Nephron progenitor cell (in vitro differentiated cells): ENCODE measurements at places on chromosomes 16 and 17.

GRCh38 chr17:82370471-82371332 lies 863 bp upstream of the UTS2R start:
- DNase-seq, result no peak

DNA sequence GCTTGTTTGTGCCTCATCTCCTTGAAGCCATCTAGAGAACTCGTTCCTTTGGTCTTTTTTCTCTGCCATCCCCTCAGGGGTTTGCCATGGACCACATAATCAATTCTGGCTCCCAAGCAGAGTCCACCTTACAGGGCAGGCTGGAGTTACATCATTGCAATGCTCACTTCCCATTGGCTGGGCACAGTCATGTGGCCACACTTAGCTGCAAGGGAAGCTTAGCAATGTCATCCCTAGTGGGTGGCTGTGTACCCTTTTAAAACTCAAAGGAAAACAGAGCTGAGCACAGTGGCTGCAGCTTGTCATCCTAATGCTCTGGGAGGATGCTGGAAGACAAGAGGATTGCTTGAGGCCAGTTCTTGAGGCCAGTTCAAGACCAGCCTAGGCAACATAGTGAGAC lies 41.9 kb upstream of the POLR3E start:
- DNase-seq, result no peak

GRCh38 chr16:76176616-76177015 lies 100.6 kb upstream of the CNTNAP4 start:
- no peak for DNase-seq

DNA sequence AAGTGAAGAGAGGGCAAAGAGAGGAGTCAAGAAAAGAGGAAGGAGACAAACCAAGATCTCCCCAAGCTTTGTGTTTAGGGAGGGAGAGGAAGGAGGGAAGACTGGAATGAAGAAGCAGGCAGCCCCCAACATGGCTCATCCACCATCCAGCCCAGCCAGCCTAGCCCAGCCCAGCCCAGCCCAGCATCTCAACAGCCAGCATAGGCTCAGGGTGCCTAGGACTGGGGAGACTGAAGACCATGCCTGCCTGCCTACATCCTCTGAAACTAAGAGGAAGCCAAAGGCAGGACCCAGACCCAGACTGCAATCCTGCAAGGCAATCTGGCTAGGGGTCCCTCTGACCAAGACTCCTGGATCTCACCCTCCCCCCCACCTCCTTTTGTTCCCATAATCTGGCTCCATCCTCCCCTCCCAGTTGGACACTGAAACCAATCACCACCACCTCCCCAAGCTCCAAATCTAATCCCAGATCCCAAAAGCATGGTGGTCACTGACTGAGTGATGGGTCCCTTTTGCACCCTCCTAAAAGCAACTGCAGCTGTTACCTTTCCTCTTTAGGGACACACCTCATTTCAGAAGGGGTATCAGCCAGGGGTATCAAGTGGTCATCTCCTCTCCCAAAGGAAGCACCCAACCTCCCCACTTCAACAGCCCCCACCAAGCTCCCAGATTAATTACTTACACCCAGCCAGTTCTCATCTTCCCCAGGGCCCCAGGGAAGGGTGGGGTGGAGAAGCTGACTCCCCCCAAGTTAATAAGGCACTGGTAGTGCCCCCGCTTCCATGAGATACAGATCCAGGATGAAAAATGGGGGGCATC lies 1.2 kb downstream of the HDAC5 start:
- DNase-seq, result no peak

- DNase-seq, result peak; percentile 98
These were observed at the start of gene PFAS for GRCh38 chr17:8248751-8249607. TSS of gene PFAS (plus strand) at chr17:8249289. CDS start at chr17:8253938, 4,649 bp downstream.

- DNase-seq, result no peak
These were observed 100.5 kb downstream of the NF1 start for GRCh38 chr17:31195305-31195704.

GRCh38 chr17:142876-143784 lies 5.8 kb downstream of the SCGB1C2 start:
- no peak for DNase-seq

- no peak for DNase-seq
These were observed 1.6 kb upstream of the ETV4 start for GRCh38 chr17:43547659-43548256.

DNA sequence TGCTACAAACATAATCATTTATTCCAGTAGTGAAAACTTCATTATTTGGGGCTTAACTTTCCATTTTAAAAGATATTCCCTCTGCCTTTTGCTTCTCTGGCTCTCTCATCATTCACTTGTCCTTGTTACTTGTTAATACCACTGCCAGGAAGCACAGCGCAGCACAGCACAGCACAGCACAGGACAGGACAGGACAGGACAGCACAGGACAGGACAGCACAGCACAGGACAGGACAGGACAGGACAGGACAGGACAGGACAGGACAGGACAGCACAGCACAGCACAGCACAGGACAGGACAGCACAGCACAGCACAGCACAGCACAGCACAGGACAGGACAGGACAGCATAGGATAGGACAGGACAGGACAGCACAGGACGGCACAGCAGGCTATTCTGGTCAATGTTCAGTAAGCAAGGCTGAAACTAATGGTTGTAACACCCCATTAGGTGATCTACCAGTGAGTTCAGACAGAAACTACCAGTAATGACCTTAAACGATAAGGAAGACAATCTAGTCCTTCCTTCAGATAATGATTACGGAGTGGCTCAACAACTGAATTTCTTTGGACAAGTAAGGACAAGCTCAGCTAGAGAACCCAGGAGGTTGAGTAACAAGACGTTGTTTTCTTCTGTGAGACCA lies 31.9 kb downstream of the COG1 start:
- DNase-seq, result no peak

- no peak for DNase-seq
These were observed 55.8 kb downstream of the NEUROD2 start for GRCh38 chr17:39551879-39552278.

- no peak for DNase-seq
These were observed 50.1 kb downstream of the XPO6 start for GRCh38 chr16:28161626-28162025.

- no peak for DNase-seq
These were observed 33.4 kb upstream of the ACSF3 start for GRCh38 chr16:89060207-89060794.

GRCh38 chr17:77827511-77827910 lies 131.0 kb upstream of the TNRC6C start:
- no peak for DNase-seq

DNA sequence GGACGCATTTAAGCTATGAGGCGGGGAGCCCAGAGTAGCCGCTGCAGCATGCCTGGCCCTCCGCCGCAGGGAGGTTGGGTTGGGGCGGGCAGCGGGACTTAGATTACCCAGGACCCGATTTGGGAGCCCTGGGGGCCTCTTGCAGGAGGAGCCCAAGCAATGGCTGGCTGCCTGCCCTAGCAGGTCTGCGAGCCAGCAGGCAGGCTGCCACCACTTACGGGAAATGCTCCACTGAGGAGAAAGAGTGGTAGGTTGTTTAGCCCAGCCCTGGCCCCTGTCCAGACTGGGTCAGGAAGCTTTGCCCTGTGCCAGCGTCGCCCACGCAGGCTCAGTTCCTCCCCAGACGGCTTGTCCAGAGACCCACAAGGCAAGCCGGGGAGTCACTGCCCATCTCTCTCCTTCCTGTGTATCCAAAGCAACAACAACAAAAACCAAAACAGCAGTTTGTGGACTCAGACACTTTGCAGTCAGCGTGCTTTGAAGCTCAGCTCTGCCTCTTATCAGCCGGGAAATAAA lies 10.3 kb upstream of the TVP23A start:
- no peak for DNase-seq

- DNase-seq, result no peak
These were observed 54.8 kb downstream of the CDH13 start for GRCh38 chr16:82681592-82681991.

- no peak for DNase-seq
These were observed 77.6 kb upstream of the DNAJA2 start for GRCh38 chr16:47051031-47051430.
